ENCODE measurements at places on chromosomes 3 and 15.

DNA sequence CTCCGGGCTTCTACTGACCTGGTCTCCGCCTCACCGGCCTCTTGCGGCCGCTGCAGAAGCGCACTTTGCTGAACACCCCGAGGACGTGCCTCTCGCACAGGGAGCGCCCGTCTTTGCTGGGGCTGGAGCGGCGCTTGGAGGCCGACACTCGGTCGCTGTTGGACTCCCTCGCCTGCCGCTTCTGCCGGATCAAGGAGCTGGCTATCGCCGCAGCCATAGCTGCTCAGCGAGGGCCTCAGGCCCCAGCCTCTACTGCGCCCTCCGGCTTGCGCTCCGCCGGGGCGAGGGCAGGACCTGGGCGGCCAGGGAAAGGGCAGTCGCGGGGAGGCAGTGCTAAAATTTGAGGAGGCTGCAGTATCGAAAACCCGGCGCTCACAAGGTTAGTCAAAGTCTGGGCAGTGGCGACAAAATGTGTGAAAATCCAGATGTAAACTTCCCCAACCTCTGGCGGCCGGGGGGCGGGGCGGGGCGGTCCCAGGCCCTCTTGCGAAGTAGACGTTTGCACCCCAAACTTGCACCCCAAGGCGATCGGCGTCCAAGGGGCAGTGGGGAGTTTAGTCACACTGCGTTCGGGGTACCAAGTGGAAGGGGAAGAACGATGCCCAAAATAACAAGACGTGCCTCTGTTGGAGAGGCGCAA is 319.2 kb downstream of the FGF12 start:
- DNase-seq = no peak

- DNase-seq = peak; percentile 38
Measured at GRCh38 chr15:61396235-61396919, 167.3 kb upstream of the RORA start.

GRCh38 chr3:177314897-177315296 is 117.6 kb upstream of the TBL1XR1 start:
- no peak for DNase-seq

GRCh38 chr15:64651601-64652191 is 123.7 kb downstream of the RBPMS2 start:
- DNase-seq = no peak

DNA sequence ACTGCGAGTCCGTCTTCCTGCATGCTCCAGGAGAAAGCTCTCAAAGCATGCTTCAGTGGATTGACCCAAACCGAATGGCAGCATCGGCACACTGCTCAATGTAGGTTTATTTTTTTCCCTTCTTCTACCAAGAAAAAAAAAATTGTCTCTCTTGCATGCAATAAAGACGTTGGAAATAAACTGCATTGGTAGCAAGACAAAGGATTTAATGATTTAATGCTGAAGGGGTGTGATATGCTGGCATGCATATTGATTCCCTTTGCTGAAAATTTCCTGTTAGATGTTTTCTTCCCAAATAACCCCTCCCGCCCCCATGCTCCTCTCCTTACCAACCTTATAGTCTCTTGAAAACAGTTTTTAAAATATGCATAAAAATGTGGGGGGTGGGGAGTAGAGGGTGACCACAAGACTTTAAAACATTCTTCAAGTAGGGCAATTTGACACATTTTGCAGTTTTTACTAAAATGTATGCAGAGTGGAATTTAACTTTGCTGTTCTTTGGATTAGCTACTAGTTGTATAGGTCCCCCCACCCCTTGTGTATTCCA is 799 bp downstream of the RARB start:
- DNase-seq = peak; percentile 81

DNA sequence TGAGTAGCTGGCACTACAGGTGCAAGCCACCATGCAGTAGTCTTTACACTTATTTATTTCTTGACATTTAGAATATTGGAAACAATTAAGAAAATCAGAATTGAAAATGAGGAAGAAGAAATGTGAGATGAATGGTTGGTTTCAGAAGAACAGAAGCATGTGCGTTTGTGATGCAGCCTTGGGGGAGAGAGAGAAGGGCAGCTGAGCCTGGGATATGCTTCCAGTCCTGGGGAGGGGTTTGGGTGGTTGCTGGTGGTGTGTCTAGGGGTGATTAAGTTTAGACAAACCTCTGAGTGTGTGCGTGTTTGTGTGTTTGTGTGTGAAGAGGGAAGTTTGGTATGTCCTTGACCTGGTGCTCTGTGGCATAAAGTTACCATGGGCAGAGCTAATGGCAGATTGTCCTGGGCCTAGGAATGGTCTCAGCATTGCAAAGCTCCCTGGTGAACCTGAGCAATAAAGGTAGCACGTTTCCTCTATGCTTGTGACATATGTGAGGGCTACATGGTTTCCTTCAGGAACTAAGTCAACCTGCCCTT is 35.6 kb downstream of the CTSH start:
- no peak for DNase-seq

- DNase-seq = no peak
Measured at GRCh38 chr3:157030712-157031111, 129.2 kb downstream of the CCNL1 start.

- no peak for DNase-seq
Measured at GRCh38 chr3:153093629-153094028, 68.4 kb upstream of the RAP2B start.

DNA sequence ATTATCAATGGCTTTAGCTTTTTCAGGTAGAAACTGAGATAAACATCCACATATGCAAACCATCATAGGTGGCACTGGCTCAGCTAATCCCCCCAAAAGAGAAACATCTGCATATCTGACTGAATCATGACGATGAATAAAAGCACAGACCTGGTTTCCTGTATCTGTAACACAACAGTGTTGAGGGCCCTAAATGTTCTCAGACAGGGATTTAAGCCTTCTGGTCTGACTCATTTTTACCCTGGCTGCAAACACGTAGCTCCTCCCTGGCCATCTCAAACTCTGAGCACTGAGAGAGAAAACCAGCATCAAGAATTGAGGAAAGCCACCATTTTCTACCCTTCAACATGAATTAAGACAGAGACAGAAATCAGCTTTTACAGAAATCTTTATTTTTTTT is 35.2 kb downstream of the GLB1 start:
- DNase-seq = peak; percentile 32

GRCh38 chr15:36948982-36949381 is 151.4 kb downstream of the MEIS2 start:
- DNase-seq = no peak

GRCh38 chr3:195897853-195898415 is 10.4 kb downstream of the TNK2 start:
- no peak for DNase-seq

DNA sequence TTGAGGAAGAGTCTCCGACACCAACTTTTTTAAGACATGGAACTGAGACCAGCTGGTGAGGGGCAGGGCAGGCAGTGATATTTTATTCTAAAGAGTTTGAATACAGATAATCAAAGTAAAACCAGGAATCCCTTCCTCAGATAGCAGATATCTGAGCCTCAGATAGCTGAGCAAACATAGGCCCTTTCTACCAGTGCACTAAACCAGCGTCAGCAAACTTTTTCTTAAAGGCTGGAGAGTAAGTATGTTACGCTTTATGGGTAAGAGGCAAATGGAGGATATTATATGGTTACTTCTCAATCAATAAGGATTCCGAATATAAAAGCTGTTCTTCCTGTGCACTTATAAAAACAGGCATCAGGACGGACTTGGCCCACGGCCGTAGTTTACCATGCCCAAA is 73.9 kb downstream of the WNT5A start:
- DNase-seq = no peak

GRCh38 chr15:73284090-73284716 is 84.6 kb downstream of the HCN4 start:
- peak; percentile 53 for DNase-seq

- DNase-seq = peak; percentile 75
Measured at GRCh38 chr3:65732051-65732935, 306.4 kb downstream of the MAGI1 start.

- DNase-seq = no peak
Measured at GRCh38 chr3:177490626-177491025, 293.3 kb upstream of the TBL1XR1 start.

GRCh38 chr3:147049821-147050220 is 356.5 kb downstream of the ZIC4 start:
- no peak for DNase-seq

- no peak for DNase-seq
Measured at GRCh38 chr3:191440532-191440931, 20.4 kb upstream of the PYDC2 start.

DNA sequence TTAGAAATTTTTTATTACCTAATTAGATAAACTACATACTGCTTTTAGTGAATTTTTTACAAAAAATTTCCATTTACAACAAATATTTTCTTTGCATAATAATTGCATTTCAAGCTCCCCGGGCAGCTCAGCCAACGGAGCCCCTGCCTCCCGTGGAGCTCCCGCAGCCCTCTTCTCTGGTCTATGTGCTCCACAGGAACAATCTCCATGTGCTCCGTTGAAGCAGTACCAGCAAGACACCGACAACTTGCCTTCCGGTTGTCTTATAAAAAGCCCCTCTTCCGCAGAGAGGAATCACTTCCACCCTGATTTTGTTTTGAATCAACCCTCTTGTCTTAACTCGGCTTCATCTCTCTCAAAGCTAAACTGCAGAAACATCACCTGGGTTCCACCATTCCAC is 46.9 kb upstream of the CHD2 start:
- no peak for DNase-seq

DNA sequence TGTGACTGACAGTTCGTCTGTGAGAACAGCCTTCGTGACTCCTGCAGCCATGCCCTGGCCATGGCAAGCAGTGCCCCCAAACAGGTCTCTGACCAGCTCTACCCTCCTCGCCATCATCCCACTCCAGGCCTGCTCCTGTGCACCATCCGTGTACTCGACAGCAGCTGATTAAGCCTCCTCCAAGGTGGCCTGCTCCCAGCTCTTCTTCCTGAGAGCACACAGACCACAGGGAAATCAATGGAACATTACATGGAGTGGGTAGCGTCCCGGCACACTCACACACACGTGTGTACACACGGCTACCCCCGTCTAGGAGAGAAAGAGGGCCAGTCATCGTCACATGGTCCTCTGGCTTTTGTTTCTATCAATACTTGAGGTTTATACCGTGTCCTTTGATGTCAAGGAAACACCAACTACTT is 21.1 kb downstream of the ANXA2 start:
- no peak for DNase-seq

DNA sequence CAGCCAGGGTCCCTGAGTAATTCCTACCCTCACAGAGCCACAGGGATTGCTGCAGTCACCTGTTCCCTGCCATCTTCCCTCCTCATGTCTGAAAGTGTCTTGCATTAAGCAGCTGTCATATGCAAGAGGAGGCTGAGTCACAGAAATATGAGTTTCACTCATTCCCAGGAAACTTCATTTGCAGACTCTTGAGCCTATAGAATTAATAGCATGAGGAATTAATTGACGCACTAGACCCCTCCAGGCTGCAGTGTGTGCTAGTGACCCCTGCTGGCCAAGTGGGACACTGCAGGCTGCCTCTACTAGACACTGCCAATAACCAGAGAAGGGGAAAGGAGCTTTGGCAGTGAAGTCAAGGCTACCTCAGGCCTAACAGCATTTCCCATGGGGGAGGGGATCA is 50.6 kb upstream of the SLC6A1 start:
- no peak for DNase-seq

GRCh38 chr3:122787872-122788271 is 5.8 kb downstream of the HSPBAP1 start:
- no peak for DNase-seq

DNA sequence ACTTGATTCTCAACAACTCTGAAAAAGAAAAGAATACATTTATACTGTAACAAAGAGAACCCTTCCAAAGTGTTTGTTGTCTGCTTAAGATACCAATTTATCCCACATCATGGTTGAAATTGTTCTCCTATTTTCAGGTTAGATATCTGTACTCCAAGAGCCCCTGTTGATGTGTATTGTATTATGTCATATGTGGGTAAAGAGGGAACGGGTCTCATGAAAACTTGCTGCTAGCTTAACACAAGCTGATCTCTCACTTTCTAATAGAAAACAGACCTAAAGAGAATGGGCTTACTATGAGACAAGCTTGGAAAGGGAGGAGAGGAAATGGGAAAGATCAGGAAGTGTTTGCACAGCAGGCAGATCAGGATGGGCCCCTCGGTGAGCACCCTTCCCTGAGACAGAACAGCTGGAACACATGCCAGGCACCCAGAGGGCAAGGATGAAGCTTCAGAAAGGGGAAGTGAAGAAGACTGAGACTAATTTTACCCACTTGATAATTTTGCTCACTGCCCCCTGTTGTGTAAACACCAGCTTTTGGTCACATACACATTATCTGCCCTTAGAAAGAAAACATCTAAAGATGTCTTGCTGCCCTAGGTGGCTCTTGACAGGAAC is 747.9 kb upstream of the CCDC54 start:
- DNase-seq = peak; percentile 47

GRCh38 chr3:107684431-107684925 is 161.7 kb downstream of the BBX start:
- no peak for DNase-seq

GRCh38 chr3:18410205-18410604 is 14.9 kb downstream of the SATB1 start:
- DNase-seq = no peak

GRCh38 chr3:105785803-105786202 is 83.0 kb downstream of the CBLB start:
- no peak for DNase-seq

- peak; percentile 56 for DNase-seq
Measured at GRCh38 chr3:132787616-132788300, 65.5 kb upstream of the NPHP3 start.

DNA sequence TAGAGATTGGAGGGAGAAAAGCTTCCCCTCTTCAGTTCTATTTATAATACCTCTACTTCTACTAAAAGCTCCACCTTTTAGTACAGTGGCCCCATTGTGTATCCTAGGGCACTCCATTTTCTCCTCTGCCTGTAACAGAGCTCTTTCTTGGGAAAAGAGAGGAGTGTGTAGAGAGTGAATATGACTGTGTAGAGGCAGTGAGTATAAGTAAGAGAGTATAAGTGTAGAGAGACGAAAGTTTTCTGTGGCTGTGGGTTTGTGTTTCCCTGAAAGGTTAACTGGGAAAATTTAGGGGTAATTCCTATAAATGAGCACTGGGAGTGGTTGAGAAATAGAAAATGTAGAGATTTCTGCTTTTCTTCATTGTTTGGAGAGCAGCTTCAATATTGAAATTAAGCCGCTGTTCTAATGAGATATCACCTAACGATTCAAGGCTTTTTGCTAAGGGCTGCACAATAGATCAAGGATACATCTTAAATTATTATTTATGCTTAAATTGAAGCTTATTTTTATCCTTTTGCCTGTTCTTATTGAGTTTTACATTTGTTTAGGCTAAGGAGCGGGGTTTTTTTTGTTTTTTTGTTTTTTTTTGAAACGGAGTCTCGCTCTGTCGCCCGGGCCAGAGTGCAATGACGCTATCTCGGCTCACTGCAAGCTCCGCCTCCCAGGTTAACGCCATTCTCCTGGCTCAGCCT is 6.9 kb downstream of the IQGAP1 start:
- DNase-seq = no peak
